ENCODE measurements at places on chromosomes 16 and 17.

- no peak for DNase-seq
These were observed 55.9 kb downstream of the WDR45B start for GRCh38 chr17:82592289-82592766.

GRCh38 chr16:19830902-19831560 lies 53.6 kb downstream of the GPRC5B start:
- DNase-seq, result no peak

DNA sequence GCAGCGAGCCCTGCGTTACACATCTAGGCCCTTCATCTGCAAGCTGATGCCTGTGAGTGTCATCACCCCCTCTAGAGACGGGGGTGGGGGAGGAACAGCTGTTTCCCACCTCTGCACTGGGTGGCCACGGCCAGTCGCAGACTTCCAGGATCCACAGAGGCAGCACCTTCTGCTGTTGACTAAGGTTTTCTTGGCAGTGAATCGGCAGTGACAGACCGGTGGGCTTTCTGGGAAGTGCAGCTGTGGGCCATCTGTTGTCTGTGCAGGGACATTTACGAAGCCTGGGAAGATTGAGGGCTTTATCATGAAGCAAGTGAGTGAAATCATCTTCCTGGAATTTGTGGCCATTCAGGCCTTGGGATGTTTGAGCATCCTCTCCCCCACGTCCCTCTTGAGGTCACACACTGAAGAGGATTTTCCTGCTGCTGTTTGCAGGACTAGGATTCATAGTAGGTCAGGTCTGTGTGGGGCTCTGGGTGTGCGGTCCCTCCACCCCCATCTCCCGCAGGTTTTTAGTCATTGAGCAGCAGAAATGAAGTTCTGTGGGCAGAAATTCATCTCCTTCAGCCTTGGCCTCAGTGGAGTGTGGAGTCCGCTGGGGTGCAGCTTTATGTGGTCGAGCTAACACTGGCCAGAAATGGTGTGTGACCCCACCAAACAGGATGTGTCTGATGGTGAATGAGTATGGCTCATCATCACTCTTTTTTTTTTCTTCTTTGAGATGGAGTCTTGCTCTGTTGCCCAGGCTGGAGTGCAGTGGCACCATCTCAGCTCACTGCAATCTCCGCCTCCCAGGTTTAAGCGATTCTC lies 12.0 kb downstream of the PGS1 start:
- no peak for DNase-seq

DNA sequence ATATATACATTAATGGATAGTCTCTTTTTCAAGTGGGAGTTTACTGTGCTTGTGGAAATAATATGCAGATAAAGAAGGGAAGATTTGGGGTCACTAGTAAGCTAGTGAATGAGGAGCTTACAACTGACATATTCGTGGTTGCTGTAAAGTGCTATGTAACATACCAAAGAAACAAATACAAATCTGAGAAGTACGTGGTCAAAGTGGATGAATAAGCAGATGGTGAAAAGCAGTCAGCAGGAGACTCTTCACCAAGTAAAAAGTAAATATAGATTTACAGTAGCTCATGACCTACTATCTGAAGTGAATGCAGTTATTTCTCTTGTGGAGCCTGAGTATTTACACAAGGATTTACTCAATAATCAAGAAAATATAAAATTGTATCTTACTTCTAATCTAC lies 136.6 kb upstream of the ELAC2 start:
- DNase-seq, result no peak

DNA sequence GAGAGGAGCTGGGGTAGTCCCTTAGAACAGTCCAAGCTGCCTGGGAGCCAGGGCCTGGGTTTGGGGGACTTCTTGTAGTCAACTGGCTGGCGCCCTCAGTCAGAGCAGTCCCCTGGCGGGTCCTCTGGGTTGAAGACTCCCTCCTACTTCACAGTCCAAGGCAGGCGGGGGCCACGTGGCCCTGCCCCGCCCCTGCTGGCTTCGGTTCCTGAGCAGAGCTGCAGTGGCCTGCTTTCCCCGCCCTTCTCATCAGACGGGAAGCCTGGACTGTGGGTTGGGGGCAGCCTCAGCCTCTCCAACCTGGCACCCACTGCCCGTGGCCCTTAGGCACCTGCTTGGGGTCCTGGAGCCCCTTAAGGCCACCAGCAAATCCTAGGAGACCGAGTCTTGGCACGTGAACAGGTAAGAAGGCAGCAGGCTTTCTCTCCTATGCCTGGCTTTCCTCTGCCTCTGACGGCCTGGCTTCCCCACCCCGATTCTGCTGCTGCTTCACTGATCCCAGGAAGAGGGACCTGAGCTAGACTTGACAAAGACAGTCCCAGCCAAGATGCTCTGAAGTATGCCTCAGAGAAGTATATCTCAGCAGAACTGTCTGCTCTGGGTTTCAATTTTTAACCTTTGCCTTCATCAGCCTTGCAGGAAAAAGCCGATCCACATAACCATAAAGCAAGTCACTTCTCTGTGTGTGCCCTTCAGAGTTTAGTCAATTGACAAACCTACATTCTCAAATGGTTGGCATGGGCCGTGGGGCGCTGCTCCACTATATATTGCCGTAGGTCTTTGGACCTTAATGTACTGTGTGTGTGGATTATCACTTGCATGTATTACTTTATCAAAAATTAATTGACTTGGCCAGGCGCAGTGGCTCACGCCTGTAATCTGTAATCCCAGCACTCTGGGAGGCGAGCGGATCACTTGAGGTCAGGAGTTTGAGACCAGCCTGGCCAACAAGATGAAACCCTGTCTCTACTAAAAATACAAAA lies 56.3 kb downstream of the SF3B3 start:
- no peak for DNase-seq

DNA sequence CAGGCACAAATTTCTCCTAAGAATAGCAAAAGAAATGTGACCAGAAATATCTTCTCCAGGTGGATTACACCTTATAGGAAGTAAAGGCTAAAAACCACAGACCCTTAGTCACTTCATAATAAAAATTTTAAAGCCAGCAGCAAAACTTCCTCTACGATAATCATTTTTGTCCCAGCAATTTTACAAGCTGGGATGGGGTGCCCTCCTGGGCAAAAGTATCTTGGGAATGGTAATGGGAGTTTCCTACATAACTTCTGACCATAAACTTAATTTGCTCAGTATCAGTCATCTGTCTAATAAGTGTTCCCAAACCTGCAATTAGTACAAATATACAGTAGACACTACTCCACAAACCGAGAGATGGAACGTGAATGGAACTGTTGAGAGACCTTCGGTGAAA lies 3.0 kb downstream of the PHF12 start:
- no peak for DNase-seq

GRCh38 chr16:30958175-30959079 lies 873 bp downstream of the SETD1A start:
- DNase-seq, result no peak

DNA sequence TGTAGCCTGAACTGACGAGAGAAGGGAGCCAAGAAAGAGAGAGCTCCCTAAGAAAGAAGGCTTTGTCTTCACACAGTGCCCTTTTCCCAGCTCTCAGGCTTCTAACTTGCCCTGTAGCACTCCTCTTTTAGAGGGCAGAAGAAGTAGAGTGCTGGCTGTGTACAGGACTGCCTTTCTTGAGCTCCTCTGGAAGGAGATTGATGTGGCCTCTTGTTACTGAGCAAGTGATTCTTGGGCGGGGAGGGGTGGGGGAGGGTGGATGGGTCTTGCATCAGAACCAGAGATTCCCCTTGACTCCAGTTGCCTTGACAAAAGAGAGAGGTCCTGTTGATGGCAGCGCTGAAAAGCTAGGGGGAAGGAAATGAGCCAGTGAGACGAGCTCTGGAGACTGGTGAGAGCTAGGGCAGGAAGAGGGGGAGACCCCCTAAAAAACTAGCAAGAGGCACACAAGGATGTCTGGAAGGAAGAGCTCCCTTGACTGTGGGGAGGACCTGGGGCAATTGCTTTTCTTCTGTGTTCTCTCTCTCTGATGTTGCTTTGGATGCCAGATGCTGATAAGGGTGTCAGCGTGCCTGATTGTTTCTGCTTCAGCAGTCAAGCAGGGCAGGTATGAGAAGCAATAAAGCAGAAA lies 18.4 kb downstream of the GPR179 start:
- DNase-seq, result no peak

GRCh38 chr16:56669005-56669839 lies at the start of gene MT1H:
MT1H (plus strand) TSS chr16:56669814; CDS start chr16:56669885, 71 bp downstream.
- no peak for DNase-seq

GRCh38 chr16:64406770-64407181 lies 715.1 kb downstream of the CDH11 start:
- no peak for DNase-seq

DNA sequence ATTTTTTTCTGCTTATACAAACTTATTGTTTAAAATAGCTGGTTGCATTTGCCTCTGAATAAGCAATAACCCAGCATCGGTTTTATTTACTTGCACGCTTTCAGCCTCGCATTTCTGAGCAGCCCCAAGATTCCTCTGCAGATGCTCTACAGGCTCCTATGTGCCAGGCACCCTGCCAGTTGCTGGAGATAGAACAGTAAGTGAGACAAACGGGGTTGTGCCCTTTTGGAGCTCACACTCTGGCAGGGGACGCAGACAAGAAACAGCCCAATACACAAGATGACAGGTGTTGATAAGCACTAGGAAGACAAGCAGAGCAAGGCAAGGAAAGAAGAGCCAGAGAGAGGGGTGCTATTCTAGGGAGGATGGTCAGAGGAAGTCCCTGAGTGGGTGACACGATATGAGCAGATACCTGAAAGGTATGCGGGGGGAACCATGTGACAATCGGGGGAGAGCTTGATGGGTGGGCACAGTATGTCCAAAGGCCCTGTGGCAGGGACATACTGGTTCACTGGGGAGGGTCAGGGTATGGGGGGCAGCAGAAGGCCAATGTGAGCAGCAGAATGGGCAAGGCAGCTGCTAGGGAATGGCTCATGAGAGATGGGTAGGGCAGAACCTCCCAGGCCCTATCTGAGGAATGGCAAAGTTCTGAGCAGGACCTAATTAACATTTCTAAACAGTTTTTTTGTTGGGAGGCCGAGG lies 18.7 kb upstream of the ADORA2B start:
- DNase-seq, result no peak

- no peak for DNase-seq
These were observed 11.8 kb downstream of the NLRC5 start for GRCh38 chr16:57001026-57001679.

DNA sequence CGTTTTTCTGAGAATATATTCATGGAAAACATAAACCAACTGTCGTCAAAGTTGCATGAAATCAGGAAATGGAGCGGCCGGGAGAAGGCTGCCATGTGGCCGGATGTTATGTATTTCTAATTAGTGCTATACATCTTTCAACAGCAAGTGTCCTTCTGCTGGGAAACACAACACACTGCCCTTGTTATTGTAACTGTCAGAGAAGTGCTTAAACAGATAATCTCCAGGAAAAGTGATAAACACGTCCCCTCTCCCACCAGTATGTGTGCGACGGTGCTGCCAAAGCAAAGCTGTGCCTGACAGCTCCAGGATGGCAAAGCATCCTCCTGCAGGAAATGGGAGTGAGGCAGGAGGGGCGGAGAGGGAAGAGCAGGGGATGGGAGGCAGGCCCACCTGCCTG lies 111.8 kb downstream of the SMG6 start:
- no peak for DNase-seq

DNA sequence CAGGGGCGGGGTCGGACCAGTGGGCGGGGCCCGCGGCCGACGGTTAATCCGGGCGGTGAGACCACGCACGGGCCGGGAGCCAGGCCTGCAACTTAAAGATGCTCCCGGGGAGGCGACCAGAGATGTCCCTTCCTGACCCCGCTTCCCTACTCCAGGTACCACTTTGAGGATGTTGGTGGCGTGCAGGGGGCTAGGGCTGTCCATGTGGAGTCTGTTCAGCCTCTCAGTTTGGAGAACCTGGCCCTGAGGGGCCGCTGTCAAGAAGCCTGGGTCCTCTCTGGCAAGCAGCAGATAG lies 580 bp downstream of the RANGRF start:
- DNase-seq, result no peak

DNA sequence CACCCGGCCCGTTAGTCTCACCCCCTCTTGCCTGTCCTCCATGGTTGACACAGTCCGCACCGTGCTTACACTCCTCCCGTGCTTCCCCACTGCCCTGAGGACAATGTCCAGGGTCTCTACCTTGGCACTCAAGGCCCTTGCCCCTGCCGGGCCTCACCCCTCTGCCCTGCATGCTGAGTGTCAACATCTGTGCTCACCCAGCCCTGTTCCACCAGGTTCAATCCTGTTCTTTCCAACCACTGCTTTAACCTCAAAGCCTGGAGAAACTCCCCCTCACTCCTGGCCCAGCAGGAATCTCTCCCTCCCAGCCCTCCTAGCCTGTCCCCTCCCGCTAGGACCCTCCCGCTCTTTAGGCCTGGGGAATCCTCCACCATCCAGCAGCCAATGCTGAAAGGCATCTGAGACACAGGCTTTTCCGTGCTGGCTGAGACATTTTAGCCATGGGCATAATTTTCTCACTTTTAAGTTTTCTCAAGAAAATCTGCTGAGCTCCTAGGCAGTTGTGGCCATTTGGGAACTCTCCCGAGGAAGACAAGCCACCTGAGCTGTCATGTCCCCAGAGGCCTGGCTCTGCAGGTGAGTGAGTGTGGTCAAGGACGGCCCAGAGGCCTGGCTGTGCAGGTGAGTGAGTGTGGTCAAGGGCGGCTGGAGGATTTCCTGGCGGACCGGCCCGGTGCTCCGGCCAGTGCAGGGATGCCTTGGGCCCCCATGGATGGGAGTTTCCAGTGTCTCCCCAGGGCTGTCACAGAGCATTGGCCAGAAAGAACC lies 10.8 kb upstream of the P2RX1 start:
- no peak for DNase-seq

GRCh38 chr16:12449374-12449773 lies 354.3 kb downstream of the CPPED1 start:
- no peak for DNase-seq
